ENCODE measurements at places on chromosomes 5 and 9. TPM values are rescaled to one million over a fixed set of nuclear protein-coding genes. Genes with fewer than 3 reads are reported as not detected.

DNA sequence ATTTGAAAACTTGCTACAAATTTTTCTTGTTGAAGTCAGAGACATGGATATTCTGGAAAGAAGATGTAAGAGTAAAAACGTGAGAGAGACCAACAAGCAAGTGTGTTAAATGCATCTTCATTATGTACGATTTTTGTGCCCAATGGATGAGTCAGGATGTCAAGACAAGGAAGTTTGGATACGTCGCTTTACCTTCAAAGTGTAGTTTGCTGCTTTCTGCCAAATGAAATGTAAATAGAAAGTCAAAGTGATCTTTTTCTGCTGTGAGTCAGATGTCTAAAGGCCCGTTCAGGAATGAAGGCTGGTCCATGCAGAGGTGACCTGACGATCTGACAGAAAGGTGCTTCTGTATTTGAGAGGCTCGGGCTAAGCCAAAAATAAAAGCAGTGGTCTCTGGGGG, 273.1 kb upstream of the PIK3R1 start:
- DNase-seq, result no peak

- no peak for DNase-seq
These were observed 318.4 kb downstream of the IRX2 start for GRCh38 chr5:2433086-2433485.

DNA sequence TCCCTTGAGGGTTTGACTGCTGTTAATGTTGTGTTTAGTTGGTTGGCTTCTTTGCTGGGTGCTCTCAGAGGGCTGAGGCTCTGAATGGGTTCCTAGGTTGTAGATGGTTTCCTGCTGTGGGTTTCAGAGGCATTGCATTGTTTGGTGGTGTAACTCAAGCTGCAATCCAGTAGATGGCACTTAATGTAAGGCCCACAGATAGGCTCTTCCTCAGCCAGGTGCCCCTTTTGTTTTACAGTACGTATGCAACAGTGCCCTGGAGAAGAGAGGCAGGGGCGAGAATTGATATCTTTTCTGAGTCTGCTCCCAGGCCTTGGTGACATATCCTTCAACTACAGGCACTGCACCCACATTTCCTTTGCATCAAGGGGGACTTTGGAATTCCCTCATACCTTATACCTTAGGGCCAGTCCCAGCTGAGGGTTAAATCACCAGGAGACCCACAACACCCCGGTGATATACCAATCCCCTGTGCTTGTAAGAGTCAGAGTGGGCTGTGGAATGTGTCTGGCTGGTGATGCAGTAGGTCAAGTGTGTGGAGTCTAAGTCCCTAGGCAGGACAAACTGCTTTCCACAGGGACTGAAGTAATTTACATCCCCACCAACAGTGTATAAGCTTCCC, 7.0 kb upstream of the UGT3A2 start:
- peak; percentile 2 for DNase-seq

DNA sequence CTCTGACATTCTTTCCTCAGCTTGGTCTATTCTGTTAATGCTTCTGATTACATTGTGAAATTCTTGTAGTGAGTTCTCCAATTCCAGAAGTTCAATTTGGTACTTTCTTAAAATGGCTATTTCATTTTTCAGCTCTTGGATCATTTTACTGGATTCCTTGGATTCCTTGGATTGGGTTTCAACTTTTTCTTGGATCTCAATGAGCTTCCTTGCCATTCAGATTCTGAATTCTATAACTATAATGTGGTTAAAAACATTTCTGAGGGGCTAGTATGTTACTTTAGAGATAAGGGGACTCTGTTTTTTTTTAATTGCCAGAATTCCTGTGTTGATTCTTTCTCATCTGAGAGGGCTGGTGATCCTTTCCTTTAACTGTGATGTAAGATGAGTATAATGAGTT, 136.4 kb downstream of the MCTP1 start:
- DNase-seq, result no peak

DNA sequence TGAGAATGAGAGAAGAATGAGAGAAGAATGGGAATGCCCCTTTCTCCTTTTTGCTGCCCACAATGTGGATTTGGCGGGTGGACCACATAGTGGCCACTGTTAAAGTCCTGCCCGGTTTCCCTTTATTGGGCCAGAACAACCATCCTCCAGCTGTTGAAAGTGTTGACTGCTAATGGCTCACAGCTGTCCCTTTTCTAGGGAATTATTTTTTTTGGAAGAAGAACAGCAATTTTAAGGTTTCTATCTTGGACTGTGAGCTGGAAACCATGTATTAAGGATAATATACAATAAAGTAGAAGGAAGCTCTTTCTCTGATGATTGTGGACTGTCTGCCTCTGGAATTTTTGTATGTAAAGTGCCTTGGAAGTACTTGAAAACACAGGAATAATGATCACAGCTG, 185.9 kb downstream of the DMRT2 start:
- DNase-seq, result no peak

- no peak for DNase-seq
These were observed 148.0 kb upstream of the FREM1 start for GRCh38 chr9:15058236-15058635.

- no peak for DNase-seq
These were observed 750.0 kb upstream of the ZNF608 start for GRCh38 chr5:125496393-125496792.

GRCh38 chr5:95832664-95833063, 10.1 kb upstream of the GLRX start:
- DNase-seq, result no peak

GRCh38 chr9:71326360-71326759, 204.9 kb upstream of the TRPM3 start:
- DNase-seq, result no peak

GRCh38 chr5:134595458-134595838, 37.2 kb downstream of the SAR1B start:
- DNase-seq, result no peak

GRCh38 chr5:30607301-30607894, 586.1 kb upstream of the CDH6 start:
- no peak for DNase-seq

DNA sequence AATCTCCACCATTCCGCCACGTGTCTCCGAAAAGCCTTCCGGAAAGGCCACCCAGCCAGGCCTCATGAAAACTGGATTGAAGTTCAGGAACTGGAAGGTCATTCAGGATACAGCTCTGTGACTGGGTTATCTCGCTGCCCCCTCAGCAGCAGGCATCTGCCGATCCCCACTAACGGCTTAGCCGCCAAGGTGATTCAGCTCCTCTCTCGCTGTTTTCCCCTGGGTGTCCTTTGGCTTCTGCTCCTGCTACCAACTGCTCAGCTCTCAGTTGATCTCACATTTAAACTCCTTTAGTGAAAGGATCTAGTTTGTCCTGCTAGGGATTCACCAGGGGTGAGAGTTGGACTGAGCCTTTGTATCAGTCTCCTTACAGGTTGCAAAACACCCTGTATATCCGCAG, 2.2 kb upstream of the GDNF start:
- no peak for DNase-seq

GRCh38 chr5:82992646-82993045, 84.5 kb downstream of the TMEM167A start:
- no peak for DNase-seq

- DNase-seq, result no peak
These were observed 280.1 kb downstream of the KIF4B start for GRCh38 chr5:155293605-155294178.

- no peak for DNase-seq
These were observed 22.5 kb downstream of the RANBP3L start for GRCh38 chr5:36279054-36279698.

The MZB1 gene
- total RNA-seq, result not detected

The SHOC1 gene
- not detected for total RNA-seq

The SLC46A2 gene
- not detected for total RNA-seq

The PITX1 gene
- 60.2 TPM for total RNA-seq

The TLX3 gene
- not detected for total RNA-seq

The CDH6 gene
- 0.58 TPM for total RNA-seq

The MEF2C gene
- total RNA-seq, result not detected
